ENCODE measurements at places on chromosomes 6 and 20. TPM values are rescaled to one million over a fixed set of nuclear protein-coding genes. Genes with fewer than 3 reads are reported as not detected.

- H3K4me1 ChIP-seq = no peaks in the 10 kb centered on the region
- H3K27me3 ChIP-seq = no peaks in the 10 kb centered on the region
- no peak overlapping the region for H3K4me3 ChIP-seq
- no peak for DNase-seq
- H3K27ac ChIP-seq = no peak overlapping the region
These were observed 125.1 kb downstream of the SNX5 start for GRCh38 chr20:17843246-17844132.

GRCh38 chr6:1625794-1626435 lies 16.2 kb downstream of the FOXC1 start:
- H3K27me3 ChIP-seq = peaks cover 73% of the 10 kb centered on the region
- H3K36me3 ChIP-seq = no peaks in the 10 kb centered on the region
- no peak for DNase-seq
- no peak overlapping the region for H3K27ac ChIP-seq

- H3K4me1 ChIP-seq = no peaks in the 10 kb centered on the region
- H3K27me3 ChIP-seq = peaks cover 22% of the 10 kb centered on the region
- no peak overlapping the region for H3K27ac ChIP-seq
- DNase-seq = no peak
- H3K4me3 ChIP-seq = no peak overlapping the region
These were observed 69.0 kb upstream of the AKAP12 start for GRCh38 chr6:151170622-151171246.

GRCh38 chr6:13005994-13006393 lies 289.4 kb downstream of the PHACTR1 start:
- DNase-seq = no peak
- no peaks in the 10 kb centered on the region for H3K36me3 ChIP-seq
- H3K4me1 ChIP-seq = no peaks in the 10 kb centered on the region
- peaks cover 32% of the 10 kb centered on the region for H3K27me3 ChIP-seq

TINAG gene
- total RNA-seq = not detected

DNA sequence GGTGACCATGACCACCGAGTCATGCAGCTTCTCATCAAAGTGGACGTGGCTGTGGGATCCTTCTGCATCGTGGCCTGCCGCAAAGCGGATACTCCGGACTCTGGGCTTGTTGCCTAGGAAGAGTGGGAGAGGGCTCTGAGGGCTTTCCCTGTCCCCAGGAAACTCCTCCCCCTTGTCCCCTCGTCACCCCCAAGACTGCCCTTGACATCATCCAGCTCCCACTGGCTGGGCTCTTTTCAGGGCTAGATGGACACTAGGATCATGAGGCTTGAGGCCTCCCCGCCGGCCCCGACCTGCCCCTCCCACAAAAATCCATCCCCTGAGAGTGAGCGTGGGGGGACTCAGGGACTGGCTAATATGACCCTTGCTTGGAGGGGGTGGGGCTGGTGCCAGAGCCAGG lies 9.0 kb downstream of the ADISSP start:
- H3K27ac ChIP-seq = no peak overlapping the region
- H3K36me3 ChIP-seq = peaks cover 6% of the 10 kb centered on the region
- H3K4me1 ChIP-seq = peaks cover 12% of the 10 kb centered on the region
- no peaks in the 10 kb centered on the region for H3K27me3 ChIP-seq

DNA sequence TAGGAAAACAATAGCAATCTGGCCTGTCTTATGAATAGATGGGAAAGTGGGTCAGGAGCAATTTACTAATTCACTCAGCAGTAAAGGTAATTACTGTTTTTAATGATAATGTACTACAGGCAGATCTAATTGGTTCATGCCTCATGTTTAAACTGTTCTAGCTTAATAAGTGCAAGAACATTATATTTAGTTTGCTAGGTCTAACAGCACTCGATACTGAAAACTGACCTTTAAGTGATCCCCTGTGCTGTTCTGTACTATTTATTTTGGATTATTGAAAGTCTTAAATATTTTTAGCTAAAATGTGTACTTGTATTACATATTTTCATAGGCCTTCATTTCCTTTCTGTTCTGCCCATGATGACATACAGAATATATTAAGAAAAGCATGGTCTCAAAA lies 998.0 kb upstream of the GJE1 start:
- H3K4me1 ChIP-seq = no peaks in the 10 kb centered on the region
- no peak overlapping the region for H3K27ac ChIP-seq
- no peaks in the 10 kb centered on the region for H3K36me3 ChIP-seq
- no peak for DNase-seq

LSM2 gene
- 123 TPM for total RNA-seq

DNA sequence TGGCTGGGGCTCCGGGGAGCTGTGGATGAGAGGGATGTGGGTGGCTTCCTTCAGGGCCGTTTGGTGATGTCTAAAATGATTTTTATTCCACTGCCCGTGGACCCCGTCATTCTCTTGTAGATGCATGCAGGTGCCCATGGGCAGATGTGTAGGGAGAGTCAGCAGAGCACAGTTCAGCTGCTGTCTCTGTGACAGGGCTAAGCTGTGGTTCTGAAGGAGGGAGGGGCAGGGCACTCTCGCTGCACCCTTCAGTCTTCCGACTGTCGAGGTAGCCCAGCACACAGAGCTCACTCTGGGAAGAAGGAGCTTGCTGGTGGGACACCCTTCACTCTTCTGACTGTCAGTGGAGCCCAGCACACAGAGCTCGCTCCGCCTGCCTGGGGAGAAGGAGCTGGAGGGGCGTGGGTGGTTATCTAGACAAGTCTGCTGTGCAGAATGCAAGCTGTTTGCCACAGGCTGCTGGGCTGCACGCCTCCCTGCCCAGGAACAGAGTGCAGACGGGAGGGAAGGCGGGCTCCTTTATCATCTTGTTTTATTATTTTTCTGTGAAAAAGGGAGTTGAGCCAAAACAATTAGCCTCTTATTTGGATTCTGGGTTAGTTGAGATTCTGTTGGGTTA lies 28.4 kb upstream of the ADRM1 start:
- no peaks in the 10 kb centered on the region for H3K36me3 ChIP-seq
- DNase-seq = no peak
- H3K27me3 ChIP-seq = no peaks in the 10 kb centered on the region
- no peaks in the 10 kb centered on the region for H3K4me1 ChIP-seq
- peak overlapping the region; percentile 16 for H3K27ac ChIP-seq

- no peaks in the 10 kb centered on the region for H3K36me3 ChIP-seq
- peaks cover 15% of the 10 kb centered on the region for H3K27me3 ChIP-seq
- no peak overlapping the region for H3K4me3 ChIP-seq
- no peak for DNase-seq
These were observed 112.9 kb upstream of the LRFN2 start for GRCh38 chr6:40700006-40700580.

GRCh38 chr6:105453968-105454367 lies 51.1 kb upstream of the PREP start:
- peak overlapping the region; percentile 85 for H3K4me3 ChIP-seq
- peaks cover 16% of the 10 kb centered on the region for H3K27me3 ChIP-seq
- H3K27ac ChIP-seq = peak overlapping the region; percentile 93
- no peak for DNase-seq
- peaks cover 2% of the 10 kb centered on the region for H3K36me3 ChIP-seq

DEFB124 gene
- not detected for total RNA-seq

GRCh38 chr20:10637031-10637559 lies 36.7 kb downstream of the JAG1 start:
- H3K4me1 ChIP-seq = peaks cover 7% of the 10 kb centered on the region
- no peak overlapping the region for H3K27ac ChIP-seq
- H3K36me3 ChIP-seq = no peaks in the 10 kb centered on the region
- DNase-seq = no peak

MYLK2 gene
- total RNA-seq = 0.53 TPM

DNA sequence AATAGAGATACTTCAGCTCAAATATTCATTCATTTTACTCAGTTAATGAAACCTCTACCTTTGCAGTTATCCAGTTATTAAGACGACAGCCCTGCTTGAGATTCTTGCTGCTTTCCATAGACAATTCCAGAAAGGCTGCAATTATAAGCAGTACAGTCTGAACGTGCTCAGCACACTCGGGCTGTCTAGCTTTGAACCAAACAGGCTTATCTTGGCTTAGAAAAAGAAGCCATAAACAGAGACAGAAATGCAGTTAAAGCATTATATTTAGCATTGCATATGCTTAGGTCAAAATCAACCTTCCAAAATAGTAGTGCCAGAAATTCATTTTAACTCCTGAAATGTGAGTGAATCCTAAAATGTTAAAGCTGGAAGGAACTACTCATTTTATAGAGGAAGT lies 204.1 kb upstream of the KCNQ5 start:
- H3K27me3 ChIP-seq = peaks cover 6% of the 10 kb centered on the region
- H3K4me1 ChIP-seq = no peaks in the 10 kb centered on the region
- no peak for DNase-seq
- H3K4me3 ChIP-seq = no peak overlapping the region
- H3K27ac ChIP-seq = no peak overlapping the region
- H3K36me3 ChIP-seq = no peaks in the 10 kb centered on the region

OR2J3 gene
- total RNA-seq = not detected

DNA sequence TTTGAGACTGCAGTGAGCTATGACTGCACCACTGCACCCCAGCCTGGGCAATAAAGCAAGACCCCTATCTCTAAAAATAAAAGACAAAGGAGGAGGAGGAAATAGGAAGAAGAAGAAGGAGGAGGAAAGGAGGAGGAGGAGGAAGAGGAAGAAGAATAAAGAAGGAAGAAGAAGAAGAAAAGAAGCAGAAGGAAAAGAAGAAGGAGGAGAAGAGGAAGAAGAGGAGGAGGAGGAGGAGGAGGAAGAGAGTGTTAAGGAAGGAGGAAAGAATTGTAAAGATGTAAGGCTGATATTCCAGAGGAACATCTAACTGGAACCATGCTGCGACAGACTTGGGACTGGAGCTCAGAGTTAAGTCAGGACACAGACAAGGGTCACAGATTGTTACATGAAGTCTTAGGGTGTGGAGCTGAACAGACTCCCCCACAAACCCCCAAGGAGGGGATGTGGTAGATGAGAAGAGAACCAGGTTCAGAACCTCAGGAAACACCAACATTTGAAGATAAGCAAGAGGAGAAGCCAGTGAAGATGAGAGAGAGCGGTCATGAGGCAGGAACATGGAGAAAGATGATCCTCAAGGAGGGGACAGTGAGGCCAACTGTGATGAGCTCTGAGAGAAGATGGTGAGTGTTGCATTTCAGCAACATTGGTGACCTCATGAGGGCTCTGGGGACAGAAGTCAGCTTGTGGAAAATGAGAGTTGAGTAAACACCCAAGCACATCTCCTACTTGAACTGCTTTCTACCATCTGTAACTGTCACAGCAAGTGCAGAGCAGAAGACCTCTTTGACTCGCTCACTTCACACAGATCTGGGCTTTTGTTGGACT lies 118.2 kb downstream of the CD164 start:
- H3K27me3 ChIP-seq = no peaks in the 10 kb centered on the region
- peaks cover 4% of the 10 kb centered on the region for H3K36me3 ChIP-seq
- peaks cover 8% of the 10 kb centered on the region for H3K4me1 ChIP-seq
- no peak for DNase-seq

ZSCAN23 gene
- total RNA-seq = 2.5 TPM

DNA sequence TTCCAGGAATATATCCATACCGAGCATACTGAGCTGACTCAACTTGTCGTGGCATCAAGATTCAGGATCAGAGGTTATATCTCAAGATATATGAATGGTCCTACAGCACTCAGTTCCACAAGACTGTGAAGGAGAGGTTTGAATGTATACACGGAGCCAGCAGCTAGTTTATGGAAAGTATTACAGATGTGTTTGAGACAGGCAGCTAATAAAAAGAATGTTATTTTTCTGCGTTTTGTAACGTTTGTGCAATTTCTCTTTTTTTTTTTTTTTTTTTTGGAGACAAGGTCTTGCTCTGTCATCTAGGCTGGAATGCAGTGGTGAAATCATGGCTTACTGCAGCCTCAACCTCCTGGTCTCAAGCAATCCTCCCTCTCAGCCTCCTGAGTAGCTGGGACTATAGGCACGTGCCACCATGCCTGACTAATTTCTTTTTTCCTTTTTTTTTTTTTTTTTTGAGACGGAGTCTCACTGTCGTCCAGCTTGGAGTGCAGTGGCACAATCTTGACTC lies 3.4 kb upstream of the FAM110A start:
- H3K4me3 ChIP-seq = no peak overlapping the region
- no peaks in the 10 kb centered on the region for H3K27me3 ChIP-seq
- no peak for DNase-seq
- H3K27ac ChIP-seq = no peak overlapping the region
- no peaks in the 10 kb centered on the region for H3K36me3 ChIP-seq

- DNase-seq = no peak
- H3K4me1 ChIP-seq = peaks cover 47% of the 10 kb centered on the region
- H3K27ac ChIP-seq = peak overlapping the region; percentile 64
- H3K4me3 ChIP-seq = no peak overlapping the region
These were observed 7.3 kb downstream of the ABT1 start for GRCh38 chr6:26604026-26604425.

GRCh38 chr20:60535211-60535610 lies 577.0 kb downstream of the CDH26 start:
- no peak overlapping the region for H3K4me3 ChIP-seq
- no peak for DNase-seq
- H3K27ac ChIP-seq = no peak overlapping the region

ANGPT4 gene
- total RNA-seq = not detected

DNA sequence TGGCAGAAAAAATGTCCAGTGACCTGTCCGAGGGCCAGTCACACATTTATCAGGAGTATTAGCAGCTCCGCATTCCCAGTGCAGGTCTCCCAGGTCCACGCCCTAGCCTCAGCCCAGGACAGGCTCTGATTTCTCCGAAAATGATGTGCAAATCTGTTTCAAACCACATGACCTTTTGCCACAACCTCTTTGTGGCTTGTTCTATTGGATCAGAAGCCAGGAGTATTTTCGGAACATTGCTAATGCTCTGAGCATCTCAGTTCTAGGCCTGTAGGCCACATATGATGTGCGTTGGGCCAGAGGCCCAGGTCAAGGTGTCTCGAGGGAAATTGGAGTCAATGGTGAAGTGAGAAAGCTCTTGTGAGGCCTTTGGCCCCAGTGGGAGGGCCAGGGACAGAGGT lies 40.4 kb downstream of the SNX5 start:
- H3K4me1 ChIP-seq = no peaks in the 10 kb centered on the region
- no peak overlapping the region for H3K27ac ChIP-seq
- no peaks in the 10 kb centered on the region for H3K36me3 ChIP-seq
- DNase-seq = no peak
- peaks cover 23% of the 10 kb centered on the region for H3K27me3 ChIP-seq
- H3K4me3 ChIP-seq = no peak overlapping the region

GRCh38 chr20:34578025-34578424 lies 19.5 kb downstream of the MAP1LC3A start:
- no peaks in the 10 kb centered on the region for H3K27me3 ChIP-seq
- no peak overlapping the region for H3K27ac ChIP-seq
- H3K4me3 ChIP-seq = no peak overlapping the region
- peaks cover 37% of the 10 kb centered on the region for H3K4me1 ChIP-seq
- H3K36me3 ChIP-seq = peaks cover 6% of the 10 kb centered on the region

C6orf118 gene
- not detected for total RNA-seq

DNA sequence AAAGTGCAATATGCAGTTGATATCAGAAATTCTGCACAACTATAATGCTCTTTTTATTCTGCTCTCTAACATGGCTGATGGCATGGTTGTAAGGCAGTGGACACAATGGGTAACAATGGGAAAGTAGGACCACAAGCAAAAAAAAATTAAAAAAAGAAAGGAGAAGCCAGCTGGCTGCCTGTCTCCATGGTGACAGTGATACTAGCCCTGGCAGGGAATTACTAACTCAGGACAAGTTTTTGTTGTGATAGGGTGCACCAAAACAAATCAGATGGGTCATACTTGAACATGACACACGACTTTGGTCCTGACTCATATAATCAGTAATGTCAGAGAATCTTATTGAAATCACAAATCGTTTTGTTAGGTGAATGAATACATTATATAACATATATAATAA lies 169.4 kb downstream of the TRDN start:
- no peak overlapping the region for H3K4me3 ChIP-seq
- H3K36me3 ChIP-seq = no peaks in the 10 kb centered on the region
- no peaks in the 10 kb centered on the region for H3K4me1 ChIP-seq
- H3K27ac ChIP-seq = no peak overlapping the region
- H3K27me3 ChIP-seq = no peaks in the 10 kb centered on the region
- DNase-seq = no peak
